Anterior cingulate cortex (tissue), 58 donors: ENCODE measurements at places on chromosomes 5 and 9.

DNA sequence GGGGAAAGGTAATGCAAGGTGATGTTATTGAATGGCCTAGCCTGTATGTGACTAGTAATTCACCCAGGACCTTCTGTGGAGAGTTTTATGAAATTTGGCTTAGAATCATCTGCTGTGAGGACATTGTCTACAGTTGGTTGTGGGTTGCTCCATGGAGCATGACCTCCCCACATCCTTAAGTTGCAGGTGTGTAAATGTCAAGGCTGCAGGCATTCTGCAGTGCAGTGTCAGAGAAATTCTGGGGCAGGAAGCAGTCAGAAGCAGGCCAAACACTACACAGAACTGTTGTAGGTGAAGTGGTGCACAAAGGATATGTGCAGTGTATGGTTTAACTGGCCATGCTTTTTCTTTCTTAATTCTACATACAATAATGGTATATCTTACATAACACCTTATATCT is 588.3 kb downstream of the EBF1 start:
- no peak for DNase-seq

GRCh38 chr9:132350861-132351315 is 3.9 kb downstream of the SETX start:
- no peak for DNase-seq

GRCh38 chr5:106956886-106957285 is 713.9 kb downstream of the EFNA5 start:
- DNase-seq, result no peak

GRCh38 chr5:54658010-54658409 is 140.5 kb downstream of the SNX18 start:
- DNase-seq, result no peak

- no peak for DNase-seq
Measured at GRCh38 chr9:70058569-70059116, 15.0 kb downstream of the MAMDC2 start.

GRCh38 chr5:102826629-102827028 is 71.5 kb downstream of the PAM start:
- DNase-seq, result no peak

GRCh38 chr9:69168709-69169217 is 5.3 kb upstream of the TJP2 start:
- DNase-seq, result no peak

- no peak for DNase-seq
Measured at GRCh38 chr9:122204055-122204454, 24.7 kb downstream of the LHX6 start.

GRCh38 chr5:114391321-114391720 is 29.5 kb downstream of the KCNN2 start:
- no peak for DNase-seq

DNA sequence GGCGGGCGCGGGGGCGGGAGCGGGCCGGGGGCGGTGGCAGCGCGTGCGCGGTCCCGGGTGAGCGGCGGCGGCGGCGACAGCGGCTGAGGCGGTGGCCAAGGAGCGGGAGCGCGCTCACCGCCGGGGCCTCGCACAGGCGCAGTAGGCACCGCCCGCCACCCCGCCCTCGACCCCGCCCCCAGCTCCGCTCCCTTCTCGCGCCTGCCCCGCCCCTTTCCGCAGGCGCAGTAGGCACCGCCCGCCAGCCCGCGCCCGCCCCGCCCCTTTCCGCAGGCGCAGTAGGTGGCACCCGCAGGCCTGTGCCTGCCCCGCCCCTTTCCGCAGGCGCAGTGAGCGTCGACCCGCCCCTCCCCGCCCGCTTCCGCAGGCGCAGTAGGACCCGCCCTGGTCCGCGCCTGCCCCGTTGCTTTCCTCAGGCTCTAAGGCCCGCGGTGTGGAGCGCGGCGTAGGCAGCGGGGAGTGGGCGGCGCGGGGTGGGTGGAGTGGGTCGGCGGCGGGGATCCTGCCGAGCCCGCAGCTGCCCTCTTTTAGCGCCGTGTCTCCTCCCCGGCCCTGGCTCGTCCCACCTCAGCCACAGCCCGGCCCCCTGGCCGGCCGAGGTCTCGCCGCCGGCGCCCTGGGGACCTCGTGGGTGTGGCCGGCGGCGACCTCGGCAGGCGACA is at the start of gene CAMSAP1:
CAMSAP1 (minus strand) TSS at position 116 of the 662 bp plus-strand sequence. CDS start 387 bp downstream, outside the sequence.
- DNase-seq, result peak; percentile 94

GRCh38 chr5:30572279-30572678 is 621.2 kb upstream of the CDH6 start:
- DNase-seq, result no peak

DNA sequence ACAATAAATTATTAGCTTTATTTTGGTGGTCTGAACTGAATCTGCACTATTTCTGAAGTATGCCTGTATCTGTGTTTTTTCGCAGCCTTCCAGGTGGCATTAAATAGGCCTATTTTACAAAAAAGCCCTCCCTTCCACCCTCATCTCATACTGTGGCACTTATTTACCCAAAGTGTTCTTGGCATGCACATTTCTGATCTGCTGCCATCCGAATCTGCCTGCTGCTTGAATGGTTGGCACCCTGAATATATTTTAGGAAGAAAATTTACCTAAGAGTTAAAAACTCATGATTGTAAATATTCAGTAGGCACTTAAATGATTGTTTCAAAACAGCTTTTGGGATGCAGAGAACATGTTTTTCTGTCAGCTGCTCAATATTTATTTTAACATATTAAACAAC is 150.1 kb downstream of the SLC28A3 start:
- DNase-seq, result no peak

DNA sequence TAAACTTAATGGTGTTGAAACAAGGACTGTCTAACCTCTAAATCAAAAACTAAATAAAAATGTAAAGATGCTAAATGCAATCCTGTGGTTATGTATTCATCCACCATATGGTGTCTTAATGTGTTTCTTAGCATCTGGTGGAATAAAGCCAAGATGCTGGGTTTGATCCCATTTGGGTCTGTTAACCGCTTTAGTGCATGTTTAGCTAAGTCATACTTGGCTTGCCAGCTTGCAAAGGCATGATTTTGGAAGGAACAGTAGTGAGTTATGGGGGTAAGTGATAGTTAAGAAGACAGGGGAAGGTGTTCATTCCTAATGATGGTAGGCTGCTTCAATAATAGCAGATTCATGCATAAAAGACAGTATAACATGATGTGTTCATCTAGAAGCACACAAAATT is 139.0 kb upstream of the SLC27A6 start:
- no peak for DNase-seq
